ENCODE measurements at places on chromosomes 5 and 9. TPM values are rescaled to one million over a fixed set of nuclear protein-coding genes. Genes with fewer than 3 reads are reported as not detected.

The FBLL1 gene
- total RNA-seq = 0.15 TPM

The PCDHB11 gene
- total RNA-seq = 0.20 TPM

The GLRA1 gene
- not detected for total RNA-seq

The FST gene
- total RNA-seq = 16.9 TPM

The GABRB2 gene
- not detected for total RNA-seq

The KCTD16 gene
- total RNA-seq = 0.05 TPM

The ZNG1A gene
- total RNA-seq = 9.8 TPM

The ERCC8 gene
- total RNA-seq = 3.7 TPM

The FYB1 gene
- 4.4 TPM for total RNA-seq

The KCNMB1 gene
- total RNA-seq = 0.23 TPM

GRCh38 chr5:1187234-1187949 lies 14.0 kb upstream of the SLC6A19 start:
- DNase-seq = no peak

DNA sequence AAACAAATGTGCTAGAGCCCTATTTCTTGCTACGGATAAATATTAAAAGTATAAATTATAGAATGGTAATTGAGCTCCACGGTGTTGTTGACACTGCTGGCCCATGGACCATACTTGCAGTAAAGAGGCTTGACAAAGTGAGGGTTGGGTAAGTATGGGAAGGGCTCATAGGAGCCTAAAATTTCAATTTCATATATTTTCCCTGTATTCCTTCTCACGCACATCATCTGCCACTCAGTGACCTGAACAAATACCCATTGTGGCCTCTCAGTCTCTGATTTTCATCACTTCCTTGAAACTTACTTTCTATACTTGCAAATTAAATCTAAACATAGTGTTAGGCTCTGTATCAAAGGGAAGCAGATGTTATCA lies 116.5 kb downstream of the PIK3R1 start:
- no peak for DNase-seq

- peak; percentile 68 for DNase-seq
Observed at GRCh38 chr5:143182901-143183820, 220.3 kb downstream of the NR3C1 start.

DNA sequence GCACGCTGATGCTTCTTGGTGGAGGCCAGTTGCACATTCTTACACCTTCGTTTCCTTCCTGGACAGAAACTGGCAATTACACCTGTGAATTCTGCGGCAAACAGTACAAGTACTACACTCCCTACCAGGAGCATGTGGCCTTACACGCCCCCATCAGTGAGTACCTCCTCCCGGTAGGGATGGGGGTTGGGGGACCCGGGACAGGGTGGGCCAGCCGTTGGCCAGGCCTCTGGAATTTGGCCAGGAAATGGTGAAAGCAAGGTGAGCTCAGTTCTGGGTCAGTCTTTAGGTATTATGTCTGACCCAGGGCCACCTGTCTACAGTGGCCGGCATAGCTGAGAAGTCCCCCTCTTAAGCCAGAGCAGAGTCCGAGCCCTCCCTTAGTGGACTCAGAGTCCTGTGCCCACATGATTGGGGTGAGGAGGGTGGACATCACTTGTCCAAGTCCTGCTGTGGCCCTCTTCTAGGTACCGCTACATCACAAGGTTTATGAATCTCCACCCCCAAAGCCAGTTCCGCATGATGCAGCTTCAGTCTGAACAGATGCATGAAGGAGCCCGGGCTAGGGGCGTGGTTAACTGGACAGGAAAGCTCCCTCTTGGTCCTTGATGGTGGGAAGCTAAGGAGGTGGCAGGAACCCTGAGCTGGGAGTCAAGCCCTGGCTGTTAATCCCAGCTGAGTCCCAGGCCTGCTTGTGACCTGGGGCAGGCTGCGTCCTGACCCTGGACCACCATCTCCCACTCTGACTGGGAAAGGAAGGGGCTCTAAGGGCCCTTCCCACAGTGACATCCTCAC lies 61.3 kb downstream of the AMBP start:
- DNase-seq = peak; percentile 41

DNA sequence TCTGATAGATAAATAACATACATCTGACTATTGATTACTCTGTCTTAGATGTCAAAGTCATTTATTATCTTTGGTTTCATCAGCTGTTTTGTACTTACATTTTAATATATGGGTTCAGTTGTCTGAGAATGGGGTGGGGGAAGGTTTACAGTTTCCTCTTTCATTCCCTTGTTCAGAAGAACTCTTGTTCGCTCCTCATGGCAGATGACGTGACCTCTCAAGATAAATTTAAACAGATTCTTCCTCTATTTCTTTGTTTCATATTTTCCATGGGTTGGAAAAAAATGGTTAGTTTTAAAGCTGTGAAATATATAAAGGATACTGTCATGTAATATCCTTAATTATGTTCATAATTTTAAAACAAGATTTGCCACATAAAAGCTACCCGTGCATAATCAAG lies 61.4 kb downstream of the TSSK1B start:
- no peak for DNase-seq

DNA sequence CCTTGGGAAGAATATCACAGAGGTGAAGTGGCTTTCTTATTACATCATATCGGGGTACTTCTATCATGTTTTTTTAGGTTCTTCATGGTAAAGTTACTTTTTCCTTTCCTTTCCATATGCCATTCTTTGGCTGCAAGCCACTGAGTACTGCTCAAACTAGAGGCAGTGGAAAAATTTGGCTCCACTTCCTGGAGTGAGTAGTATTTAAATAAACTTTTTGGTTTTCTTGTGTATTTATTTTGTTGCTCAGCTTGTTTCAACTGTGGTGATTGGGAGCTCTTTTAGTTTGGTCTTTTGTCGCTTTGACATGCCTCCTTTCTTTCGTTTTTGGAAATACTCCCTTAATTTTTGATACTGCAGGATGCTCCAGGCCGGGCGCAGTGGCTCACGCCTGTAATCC lies 69.8 kb downstream of the WDR70 start:
- no peak for DNase-seq

DNA sequence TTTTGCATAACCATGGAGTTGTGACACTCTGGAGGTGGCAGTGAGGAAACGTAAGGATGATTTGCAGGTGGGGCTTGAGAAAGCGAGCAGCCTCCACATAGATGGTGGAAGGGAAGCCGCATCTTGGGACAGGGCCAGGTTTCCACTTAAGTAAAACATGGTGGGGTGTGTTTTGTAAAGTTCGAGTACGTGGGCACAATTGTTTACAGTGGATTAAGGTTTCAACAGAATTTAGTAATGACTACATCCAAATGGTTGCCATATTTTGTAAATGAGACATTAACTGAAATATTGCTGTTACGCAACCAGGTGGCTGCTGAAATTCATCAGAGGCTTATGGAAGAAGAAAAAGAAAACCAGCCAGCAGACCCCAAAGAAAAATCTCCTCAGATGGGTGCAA lies 85.4 kb upstream of the IL7R start:
- DNase-seq = no peak

DNA sequence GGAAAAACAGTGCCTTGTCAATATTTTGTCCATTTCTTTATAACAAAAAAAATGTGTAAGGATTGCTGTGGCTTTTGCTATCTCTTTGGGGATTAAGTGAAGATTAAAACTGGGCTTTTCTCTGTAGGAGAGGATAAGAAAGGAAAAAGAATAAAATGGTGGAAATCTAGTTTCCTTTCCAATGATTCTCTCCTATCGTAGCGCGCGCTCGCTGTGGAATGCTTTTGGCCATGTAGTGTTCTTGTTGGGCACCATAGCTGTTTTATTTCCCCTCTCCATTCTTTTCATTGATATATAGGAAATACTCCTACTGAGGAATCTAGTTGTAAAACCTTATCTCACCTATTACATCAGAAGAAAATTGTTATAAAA lies 1.5 kb downstream of the STXBP1 start:
- DNase-seq = no peak

DNA sequence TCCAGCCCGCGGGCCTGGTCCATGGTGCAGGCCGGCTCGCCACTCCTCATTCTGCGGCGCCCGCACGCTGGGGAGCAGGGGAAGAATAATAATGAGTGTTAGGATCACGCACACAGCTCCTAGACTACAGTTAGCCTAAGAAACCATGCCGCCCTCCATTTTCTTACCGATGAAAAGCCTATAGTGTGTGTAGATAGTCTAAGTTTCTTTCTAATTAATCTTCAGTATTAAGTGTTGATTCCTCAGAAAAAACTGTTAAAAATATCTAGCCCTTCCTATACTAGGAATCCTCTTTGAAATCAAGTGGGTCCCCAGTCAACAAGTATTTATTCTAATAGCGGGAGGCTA lies 9.3 kb downstream of the ZBED3 start:
- no peak for DNase-seq

GRCh38 chr5:130138406-130139045 lies 234.3 kb downstream of the CHSY3 start:
- no peak for DNase-seq

- no peak for DNase-seq
Observed at GRCh38 chr5:150498501-150498900, 9.4 kb upstream of the NDST1 start.

DNA sequence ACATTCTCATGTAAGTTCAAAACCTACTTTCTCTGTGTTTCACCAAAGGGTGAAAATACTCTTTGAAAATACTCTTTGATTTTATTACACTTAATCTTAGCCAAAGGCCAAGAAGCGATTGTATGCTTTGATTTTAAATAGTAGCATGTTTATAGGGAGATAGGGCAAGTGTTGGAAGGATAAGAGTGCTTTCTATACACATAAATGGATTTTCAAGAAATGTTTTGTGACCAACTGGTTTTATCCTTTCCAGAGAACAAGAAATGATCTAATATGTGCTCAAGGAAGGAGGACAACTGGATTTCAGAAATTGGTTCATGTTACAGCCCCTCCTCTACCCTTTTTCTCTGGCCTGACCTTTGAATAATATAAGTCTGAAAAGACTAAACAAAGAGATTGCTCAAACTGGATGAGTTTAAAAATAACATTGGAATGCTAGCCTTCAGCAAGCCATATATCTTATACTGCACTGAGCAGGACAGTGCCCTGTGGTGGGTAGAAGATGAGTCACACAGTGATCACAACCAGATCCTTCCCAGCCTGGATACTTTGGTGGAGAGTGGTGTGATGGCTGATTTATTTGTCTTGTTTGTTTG lies 13.1 kb downstream of the PALM2AKAP2 start:
- DNase-seq = no peak

DNA sequence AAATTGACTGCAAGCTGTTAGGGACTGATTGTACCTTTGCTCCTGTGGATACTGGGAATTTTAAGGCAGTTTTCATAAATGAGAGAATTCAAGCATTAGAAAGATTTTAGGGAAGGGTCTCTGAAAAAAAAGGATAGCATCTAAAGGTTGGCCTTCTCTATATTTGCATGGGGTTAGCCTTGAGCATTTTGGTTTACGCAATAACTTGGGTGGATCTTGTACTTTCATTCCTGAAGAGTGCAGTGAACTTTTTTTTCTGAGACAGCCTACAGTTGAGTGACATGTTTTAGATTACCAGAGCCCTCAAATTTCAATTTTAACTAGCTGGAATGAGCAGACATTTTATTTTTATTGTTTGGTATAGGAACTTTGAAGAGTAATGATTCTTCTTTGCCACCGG lies 91.6 kb upstream of the NR3C1 start:
- no peak for DNase-seq

DNA sequence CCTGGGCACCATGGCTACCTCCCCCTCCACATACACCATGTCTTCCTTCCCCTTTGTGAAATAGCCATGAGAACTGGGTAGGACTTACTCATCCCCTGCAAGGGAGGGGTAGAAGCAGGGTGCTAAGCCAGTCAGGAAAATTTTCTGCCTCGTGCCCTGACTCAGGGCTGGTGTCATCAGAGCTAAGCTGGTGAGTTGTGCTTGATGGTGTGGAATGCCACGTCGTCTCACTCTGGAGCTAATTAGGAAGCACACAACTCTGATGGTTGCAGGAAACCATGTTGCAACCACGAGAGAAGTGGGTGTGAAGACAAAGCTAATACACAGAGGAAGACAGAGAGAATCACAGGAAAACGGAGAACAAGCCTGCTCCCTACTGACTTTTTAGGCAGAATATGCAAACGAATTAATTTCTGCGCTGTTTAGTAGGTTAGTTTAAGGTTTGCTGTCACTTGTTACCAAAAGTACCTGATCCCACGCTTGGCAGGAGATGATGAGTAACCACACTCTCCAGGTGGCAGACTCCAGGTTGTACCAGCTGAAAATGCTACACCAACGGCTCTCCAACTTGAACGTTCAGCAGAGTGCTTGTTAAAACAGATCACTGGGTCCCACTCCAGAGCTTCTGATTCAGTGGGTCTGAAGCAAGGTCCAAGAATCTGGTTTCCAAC lies 54.5 kb downstream of the STK10 start:
- no peak for DNase-seq

GRCh38 chr5:50702615-50703366 lies 36.4 kb downstream of the PARP8 start:
- DNase-seq = no peak

- DNase-seq = no peak
Observed at GRCh38 chr9:136615631-136616306, 46.9 kb upstream of the EGFL7 start.

- DNase-seq = no peak
Observed at GRCh38 chr5:160325716-160326115, 13.4 kb upstream of the CCNJL start.

GRCh38 chr9:118928722-118929121 lies 440.5 kb downstream of the BRINP1 start:
- DNase-seq = no peak

GRCh38 chr9:129889941-129890717 lies 54.9 kb downstream of the USP20 start:
- DNase-seq = no peak

DNA sequence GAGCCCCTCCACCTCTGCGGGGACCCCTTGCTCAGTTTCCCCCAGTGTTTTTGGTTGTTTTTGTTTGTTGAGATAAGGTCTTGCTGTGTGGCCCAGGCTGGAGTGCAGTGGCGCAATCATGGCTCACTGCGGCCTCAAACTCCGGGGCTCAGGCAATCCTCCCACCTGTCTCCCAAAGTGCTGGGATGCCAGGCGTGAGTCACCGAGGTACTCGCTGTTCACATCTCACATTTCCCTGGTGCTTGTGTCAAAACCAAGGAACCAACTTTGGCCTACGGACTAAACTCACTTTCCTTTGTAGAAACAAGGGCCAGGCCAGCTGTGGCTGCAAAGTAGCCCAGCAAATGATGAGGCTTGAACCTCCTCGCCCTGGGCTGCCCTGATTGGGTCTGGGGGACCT lies 9.7 kb upstream of the AJM1 start:
- no peak for DNase-seq

DNA sequence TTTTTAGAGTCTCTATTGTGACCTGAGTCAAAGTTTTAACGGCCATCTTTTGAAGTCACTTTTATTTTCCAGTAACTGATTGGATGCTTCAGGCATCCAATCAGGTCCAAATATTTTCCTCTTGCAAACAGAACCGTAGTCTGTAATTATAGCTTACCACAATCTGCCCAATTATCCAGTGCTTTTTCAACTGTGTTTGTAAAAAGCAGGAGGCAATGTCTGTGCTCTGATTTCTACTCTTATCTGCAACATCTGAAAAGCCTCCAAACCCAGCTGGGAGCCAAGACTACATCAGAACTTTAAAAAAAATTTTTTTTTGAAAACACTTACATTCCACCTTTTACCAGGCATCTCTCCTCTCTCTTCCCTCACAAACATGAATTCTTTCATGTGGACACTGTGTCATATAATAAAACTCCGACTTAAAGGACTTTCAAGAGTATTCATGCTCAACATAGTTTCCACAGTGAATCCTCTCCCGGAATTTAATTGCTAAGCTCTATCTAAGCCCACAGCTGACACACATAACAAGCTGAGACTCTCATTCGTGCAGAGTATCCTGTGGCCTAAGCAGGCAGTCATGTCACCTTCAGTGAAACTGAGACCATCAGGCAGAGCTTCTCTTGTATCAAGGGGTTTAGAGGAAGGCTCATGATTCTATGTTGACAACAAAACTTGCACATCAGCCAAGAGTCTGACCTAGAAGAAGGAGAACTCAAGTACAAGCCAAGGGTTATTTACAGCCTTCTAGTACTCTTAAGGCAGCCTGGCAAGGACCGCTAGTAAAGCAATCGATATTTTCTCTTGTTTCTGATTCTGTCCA lies 272.7 kb downstream of the TLE1 start:
- DNase-seq = no peak
